Psoas muscle (tissue), 8 donors: ENCODE measurements at places on chromosomes 7 and 10. TPM values are rescaled to one million over a fixed set of nuclear protein-coding genes. Genes with fewer than 3 reads are reported as not detected.

PDE6C gene
- not detected for total RNA-seq

SLF2 gene
- 21.9 TPM for total RNA-seq

OR9A2 gene
- total RNA-seq, result not detected

EPO gene
- total RNA-seq, result not detected

PTF1A gene
- total RNA-seq, result not detected

PON3 gene
- total RNA-seq, result 0.44 TPM

FAM237B gene
- total RNA-seq, result not detected

PTPRE gene
- 4.3 TPM for total RNA-seq

PNLIPRP2 gene
- not detected for total RNA-seq

PAOX gene
- 3.2 TPM for total RNA-seq

FAM25A gene
- not detected for total RNA-seq

SPAM1 gene
- total RNA-seq, result not detected

ADAM22 gene
- 7.0 TPM for total RNA-seq

GDF2 gene
- total RNA-seq, result not detected

SH2D4B gene
- not detected for total RNA-seq

ACHE gene
- 99.2 TPM for total RNA-seq

CTNNA3 gene
- 66.2 TPM for total RNA-seq

SNX10 gene
- total RNA-seq, result 1.2 TPM

CARD11 gene
- 0.44 TPM for total RNA-seq

ACSM6 gene
- total RNA-seq, result not detected

OR2A12 gene
- not detected for total RNA-seq

CCDC7 gene
- 14.3 TPM for total RNA-seq

MSS51 gene
- 17.0 TPM for total RNA-seq

TMEM178B gene
- total RNA-seq, result 3.1 TPM

AKR1C1 gene
- 66.6 TPM for total RNA-seq

PSD gene
- 0.39 TPM for total RNA-seq

IDI2 gene
- 133 TPM for total RNA-seq

TMEM176A gene
- total RNA-seq, result 2.9 TPM

OLAH gene
- 0.39 TPM for total RNA-seq

CYP3A4 gene
- total RNA-seq, result 4.2 TPM

PNLIPRP1 gene
- total RNA-seq, result not detected

ERVW-1 gene
- not detected for total RNA-seq

PRR15 gene
- not detected for total RNA-seq

LIPK gene
- not detected for total RNA-seq

MRC1 gene
- total RNA-seq, result 9.3 TPM

CCDC3 gene
- 6.2 TPM for total RNA-seq

NPFFR1 gene
- total RNA-seq, result not detected

PROSER2 gene
- 2.1 TPM for total RNA-seq

CFAP46 gene
- 14.9 TPM for total RNA-seq

JCAD gene
- 10.9 TPM for total RNA-seq

TEX36 gene
- total RNA-seq, result not detected

SLC29A4 gene
- total RNA-seq, result 3.3 TPM

BEND7 gene
- 16.3 TPM for total RNA-seq

MYPN gene
- 216 TPM for total RNA-seq

TSPAN33 gene
- total RNA-seq, result 9.3 TPM

SPDYE8 gene
- not detected for total RNA-seq

DDC gene
- total RNA-seq, result 1.5 TPM

NUTM2E gene
- total RNA-seq, result not detected

ASIC3 gene
- 4.7 TPM for total RNA-seq

DKK1 gene
- total RNA-seq, result 0.42 TPM

TUBB8 gene
- total RNA-seq, result not detected

PGAM2 gene
- 333 TPM for total RNA-seq

PKD1L1 gene
- 1.2 TPM for total RNA-seq

VWC2 gene
- total RNA-seq, result not detected

LRIT1 gene
- not detected for total RNA-seq

LIPN gene
- not detected for total RNA-seq

SLC26A3 gene
- 0.24 TPM for total RNA-seq

RBP3 gene
- total RNA-seq, result not detected

NPC1L1 gene
- total RNA-seq, result 0.24 TPM
